ENCODE measurements at places on chromosomes 5 and 9.

DNA sequence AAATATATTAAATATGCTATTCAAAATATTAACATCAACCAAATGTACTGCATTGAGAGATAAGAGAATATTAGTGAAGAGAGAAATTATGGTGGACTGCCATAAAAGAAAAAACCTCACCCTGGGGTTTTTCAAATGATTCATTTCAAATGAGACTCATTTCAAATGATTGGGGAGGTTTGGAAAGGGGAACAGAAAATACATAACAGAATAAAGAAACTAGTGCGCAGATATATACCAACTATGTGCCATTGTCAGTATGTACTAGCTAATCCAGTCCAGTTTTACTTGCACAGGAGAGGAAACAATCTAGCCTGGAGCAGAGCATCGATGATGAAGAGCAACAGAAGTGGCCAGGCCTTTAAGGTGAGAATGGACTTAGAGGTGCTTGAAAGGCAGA lies 651.6 kb upstream of the RORB start:
- DNase-seq, result peak; percentile 4

DNA sequence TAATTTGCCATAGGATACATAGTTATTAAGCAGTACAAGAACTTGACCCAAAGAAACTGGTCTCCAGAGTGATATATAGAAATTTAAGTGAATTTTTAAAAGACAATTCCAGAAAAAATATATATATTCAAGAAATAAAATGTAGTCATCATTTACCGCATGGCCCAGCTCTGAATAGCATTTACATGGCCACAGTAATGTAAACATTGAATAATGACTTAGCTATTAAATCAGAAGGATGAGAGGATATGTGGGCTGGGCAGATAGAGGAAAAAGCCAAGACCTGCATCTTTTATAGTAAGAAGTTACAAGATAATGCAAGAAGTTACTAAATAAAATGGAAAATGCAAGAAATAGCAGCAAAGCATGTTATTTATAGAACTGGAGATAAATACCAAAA lies 405.2 kb upstream of the WWC1 start:
- DNase-seq, result no peak

- DNase-seq, result no peak
Observed at GRCh38 chr5:81575924-81576323, 175.0 kb downstream of the SSBP2 start.

DNA sequence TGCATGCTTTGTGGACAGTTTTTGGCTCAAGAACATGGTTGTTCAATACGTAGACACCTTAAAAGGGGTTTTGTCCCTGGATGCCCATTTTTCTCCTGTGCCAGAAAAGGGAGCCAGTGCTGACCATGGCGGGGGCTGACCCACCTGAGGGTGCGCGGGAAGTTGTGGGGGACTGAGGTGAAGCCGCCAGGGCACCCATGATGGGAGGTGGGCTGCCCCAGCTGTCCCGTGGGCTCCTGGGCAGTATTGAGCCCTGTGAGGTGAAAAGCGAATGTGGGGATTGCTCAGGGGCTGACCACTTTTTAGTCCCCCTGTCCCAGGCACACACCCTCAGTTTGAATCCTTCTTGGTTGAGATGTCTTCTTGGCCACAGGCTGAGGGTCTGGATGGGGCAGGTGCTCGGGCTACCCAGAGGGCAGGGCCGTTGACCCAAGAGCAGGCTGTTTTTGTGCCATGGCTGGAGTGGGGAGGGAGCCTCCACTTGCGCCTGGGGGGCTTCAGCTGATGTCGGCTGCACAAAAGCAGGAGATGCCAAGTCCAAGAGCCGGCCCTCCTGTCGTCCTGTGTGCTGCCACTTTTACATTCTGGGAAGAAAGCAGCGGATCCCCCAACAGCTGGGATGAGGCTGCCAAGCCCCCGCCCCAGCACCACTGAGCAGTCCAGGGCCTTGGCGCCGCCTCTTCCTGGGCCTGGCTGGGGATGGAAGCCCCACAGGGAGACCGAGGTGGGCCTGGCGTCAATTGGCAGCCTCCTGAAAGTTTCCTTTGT lies 120.1 kb downstream of the WNK2 start:
- peak; percentile 20 for DNase-seq

DNA sequence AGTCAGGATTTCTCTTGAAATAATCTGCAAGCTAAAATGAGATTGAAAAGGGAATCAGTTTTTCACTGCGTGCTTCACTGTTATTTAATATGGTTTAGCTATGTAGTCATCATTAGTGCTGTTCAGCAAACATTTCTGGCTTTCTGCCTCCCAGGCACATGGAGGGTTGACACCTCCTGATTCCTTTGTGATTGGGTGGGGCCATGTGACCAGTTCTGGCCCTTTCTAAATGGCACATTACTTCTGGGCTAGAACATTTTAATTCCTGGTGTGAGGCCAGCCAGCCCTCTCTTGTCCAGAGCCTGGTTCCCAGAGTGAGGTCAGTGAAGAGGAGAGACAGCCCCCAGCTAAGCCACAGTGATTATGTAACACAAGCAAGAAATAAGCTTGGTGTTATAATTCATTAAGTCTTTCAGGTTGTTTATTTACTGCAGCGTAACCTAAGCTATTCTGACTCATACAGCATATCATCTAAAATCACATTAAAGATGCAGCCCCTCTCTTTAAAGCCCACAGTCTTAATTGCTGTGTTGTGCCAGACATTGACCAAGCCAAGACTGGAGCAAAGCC lies 17.4 kb upstream of the ARSI start:
- DNase-seq, result no peak

GRCh38 chr9:125341566-125341965 lies 79.9 kb downstream of the GAPVD1 start:
- no peak for DNase-seq

- no peak for DNase-seq
Observed at GRCh38 chr9:134751622-134752021, 110.0 kb downstream of the COL5A1 start.

- no peak for DNase-seq
Observed at GRCh38 chr5:74199005-74199404, 441.5 kb downstream of the ENC1 start.

DNA sequence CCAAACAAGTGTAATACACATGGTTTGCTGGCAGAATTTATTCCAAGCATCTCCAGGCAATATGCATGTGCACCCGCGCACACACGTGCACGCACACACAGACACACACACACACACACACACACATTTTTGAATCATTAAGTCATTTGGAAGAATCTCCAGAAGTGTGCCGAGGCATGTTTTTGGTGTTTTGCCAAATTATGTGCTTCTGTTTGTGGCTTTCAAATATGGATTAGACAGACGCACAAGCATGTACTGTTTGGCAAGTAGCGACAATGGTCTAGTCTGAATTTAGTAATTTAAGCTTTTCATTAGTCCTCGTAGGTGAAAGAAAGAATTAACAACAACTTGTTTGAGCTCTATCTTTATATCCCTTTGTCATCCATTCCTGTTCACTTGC lies 36.7 kb downstream of the NFIB start:
- no peak for DNase-seq

DNA sequence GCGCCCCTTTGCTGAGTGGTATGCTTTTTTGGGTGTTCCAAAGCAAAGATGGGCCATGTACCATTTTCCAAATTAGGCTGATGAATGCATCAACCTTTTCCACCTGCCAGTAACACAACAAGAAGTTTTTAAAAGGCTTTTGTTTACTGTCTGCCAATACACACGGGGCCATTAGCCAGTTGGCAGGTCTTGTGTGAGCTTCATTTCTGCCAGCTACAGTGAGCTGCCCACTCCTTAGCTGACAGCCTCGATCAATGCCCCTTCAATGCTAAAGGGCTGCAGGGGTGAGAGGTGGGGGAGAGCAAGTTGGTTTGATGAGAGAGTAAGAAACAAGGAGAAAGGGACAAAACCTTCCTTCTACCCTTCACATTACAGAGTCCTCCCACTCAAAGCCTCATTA lies 128.7 kb downstream of the C5orf15 start:
- DNase-seq, result no peak

DNA sequence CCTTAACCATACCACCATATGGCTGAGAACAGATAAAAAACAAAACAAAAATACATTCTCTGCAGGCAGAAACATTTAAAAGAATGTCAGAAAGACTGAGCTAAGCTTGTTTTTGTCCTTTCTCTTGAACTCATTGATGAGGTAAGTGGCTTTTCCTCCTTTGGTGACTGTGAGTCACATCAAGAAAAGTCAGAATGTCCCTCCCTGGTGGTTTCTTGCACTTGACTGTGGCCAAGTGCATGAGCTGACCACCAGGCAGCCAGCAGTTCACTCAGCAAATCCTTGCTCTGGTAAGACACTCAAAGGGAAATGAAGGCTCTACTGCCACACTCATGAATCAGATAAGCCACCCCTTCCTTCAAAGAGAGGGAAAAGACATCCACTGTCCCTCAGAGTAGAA lies 970.9 kb downstream of the TAF11L14 start:
- no peak for DNase-seq

DNA sequence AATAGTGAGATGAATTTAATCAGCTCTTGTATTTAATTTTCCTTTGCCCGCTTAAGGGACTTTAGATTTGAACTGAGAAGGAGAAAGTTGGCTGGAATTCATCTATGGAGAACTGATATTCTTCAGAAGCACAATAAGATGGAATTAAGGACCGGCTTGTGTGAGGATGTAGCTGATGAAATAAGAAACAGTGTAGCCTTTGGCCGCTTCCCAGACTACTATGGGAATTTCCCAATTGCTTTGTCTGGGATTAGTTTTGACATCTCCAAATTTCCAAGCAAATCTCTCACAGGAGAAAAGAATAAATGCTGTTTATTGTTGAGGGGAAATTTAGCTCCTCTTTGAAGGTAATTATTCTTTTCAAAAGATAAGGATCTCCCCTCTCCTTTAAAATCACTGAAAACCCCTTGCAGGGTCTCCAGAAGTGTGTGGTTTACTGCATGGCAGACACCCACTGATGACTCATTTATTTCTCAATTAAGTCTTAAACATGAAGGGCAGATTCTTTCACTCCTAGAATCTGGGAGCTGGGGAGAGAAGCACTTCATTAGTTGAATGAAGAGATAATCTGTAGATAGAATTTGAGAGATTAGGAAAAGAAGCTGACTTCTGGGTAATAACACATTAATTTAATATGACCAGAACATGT lies 606.5 kb upstream of the ADAMTS16 start:
- no peak for DNase-seq

- no peak for DNase-seq
Observed at GRCh38 chr9:737400-738120, 103.9 kb upstream of the DMRT1 start.

DNA sequence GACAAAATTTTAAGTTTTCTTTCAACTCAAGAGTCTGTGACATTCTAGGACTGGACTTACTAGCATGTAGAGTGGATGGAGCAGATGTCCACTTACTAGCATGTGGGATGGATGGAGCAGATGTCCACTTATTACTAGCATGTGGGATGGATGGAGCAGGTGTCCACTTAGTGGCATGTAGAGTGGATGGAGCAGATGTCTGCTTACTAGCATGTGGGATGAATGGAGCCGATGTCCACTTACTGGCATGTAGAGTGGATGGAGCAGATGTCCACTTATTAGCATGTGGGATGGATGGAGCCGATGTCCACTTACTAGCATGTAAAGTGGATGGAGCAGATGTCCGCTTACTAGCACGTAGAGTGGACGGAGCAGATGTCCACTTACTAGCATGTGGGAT lies 2.4 kb downstream of the SLC36A1 start:
- DNase-seq, result no peak

GRCh38 chr9:118976160-118976559 lies 393.1 kb downstream of the BRINP1 start:
- DNase-seq, result no peak

DNA sequence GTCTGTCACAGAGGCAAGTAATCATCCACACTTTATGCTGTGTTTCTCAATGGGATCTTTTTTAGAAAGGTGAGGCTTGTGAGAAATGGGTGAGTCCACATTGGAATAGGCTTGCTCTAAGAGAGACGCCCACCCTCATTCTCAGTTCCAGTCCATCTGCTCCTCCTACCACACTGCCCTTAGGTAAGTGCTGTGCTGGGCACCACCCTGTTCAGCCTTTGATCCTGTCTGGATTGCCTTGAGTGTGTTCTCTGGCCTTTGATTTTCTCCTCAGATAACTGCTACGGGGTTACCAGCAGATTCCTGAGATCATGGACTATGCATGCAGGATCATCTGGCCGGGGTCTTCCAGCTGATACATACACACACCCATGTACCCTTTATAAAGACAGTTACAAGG lies 328.6 kb downstream of the KDM4C start:
- no peak for DNase-seq

DNA sequence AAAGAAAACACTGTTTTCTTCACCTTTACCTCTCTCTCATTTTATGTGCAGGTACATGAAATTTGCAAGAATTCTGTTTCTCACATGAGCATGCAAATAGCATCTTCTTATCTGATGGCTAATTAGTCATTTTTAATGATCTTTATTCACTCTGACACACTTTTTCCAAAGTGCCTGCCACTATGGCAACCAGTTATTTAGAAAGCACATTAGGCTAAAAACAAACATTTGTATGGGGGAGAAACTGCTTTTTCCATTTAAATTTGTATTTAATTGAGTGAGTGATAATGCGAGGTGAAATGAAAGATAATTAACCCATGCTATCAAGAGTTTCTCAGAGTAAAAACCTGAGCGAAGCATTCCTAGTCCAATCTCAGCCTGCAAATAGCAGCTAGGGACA lies 365.0 kb downstream of the MAT2B start:
- no peak for DNase-seq

- no peak for DNase-seq
Observed at GRCh38 chr9:35882996-35883395, 12.8 kb upstream of the OR13J1 start.

GRCh38 chr5:89267788-89268187 lies 384.8 kb upstream of the MEF2C start:
- DNase-seq, result no peak

DNA sequence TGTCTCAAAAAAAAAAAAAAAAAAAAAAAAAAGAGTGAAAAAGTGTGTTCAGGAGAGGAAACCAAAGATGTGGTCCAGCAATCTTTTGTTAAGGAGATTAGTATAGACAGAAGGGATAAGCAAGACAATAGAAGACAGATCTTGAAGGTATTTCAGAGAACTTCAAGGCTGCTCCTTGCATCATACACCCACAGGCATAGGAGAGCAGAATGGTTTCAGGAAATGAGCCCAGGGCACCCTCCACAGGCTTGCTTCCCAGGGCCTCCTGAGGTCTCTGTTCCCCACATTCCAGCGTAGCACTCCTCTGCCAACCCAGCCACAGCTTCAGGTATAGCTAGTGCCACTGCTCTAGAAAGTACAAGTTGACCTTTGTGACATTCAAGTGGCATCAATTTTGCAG lies 65.8 kb downstream of the FSTL4 start:
- DNase-seq, result no peak

GRCh38 chr5:76174101-76174500 lies 90.9 kb downstream of the SV2C start:
- peak; percentile 30 for DNase-seq

DNA sequence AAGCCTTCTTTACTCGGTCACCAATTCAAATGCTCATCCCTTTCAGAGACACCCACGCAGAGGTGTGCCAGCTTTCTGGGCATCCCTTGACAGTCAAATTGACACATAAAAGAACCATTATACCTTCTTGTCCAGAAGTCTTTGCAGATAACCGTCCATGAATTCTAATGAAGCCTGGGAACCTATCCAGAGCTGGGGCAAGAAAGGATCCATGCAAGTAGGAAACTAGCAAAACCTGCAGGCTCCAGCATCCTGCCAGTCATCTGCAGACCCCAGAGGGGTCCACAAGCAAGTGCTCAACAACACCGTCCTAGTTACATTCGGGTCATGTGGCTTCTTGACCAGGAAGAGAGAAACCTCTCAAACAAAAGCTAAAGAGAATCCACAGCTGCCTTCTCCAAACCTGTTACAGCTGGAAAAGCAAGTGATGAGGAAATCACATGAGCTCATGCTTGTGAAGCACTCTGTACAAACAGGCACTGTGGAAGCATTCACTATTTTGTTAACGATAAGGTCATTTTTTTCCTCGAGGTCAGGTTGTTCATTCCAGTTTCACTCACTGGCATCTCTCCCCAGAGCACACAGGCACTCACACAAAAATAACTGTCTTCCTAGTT lies 80.2 kb upstream of the DMRT1 start:
- no peak for DNase-seq
